ENCODE measurements at places on chromosomes 11 and 22. TPM values are rescaled to one million over a fixed set of nuclear protein-coding genes. Genes with fewer than 3 reads are reported as not detected.

Gene THOC5
- 31.7 TPM for total RNA-seq

Gene TNNT3
- total RNA-seq: not detected

Gene INS
- not detected for total RNA-seq

Gene HEPHL1
- total RNA-seq: not detected

Gene TRIM29
- 16.8 TPM for total RNA-seq

Gene KCNK4
- total RNA-seq: 0.21 TPM

Gene PATE2
- not detected for total RNA-seq

Measured in A549 treated with ZK216348 at 1 μM for 4 hours (cell line).